NCI-H526 (cell line): ENCODE measurements at places on chromosomes 2 and 18.
A peak's percentile ranks its signal among the peaks of the same experiment; 100 is the strongest.

DNA sequence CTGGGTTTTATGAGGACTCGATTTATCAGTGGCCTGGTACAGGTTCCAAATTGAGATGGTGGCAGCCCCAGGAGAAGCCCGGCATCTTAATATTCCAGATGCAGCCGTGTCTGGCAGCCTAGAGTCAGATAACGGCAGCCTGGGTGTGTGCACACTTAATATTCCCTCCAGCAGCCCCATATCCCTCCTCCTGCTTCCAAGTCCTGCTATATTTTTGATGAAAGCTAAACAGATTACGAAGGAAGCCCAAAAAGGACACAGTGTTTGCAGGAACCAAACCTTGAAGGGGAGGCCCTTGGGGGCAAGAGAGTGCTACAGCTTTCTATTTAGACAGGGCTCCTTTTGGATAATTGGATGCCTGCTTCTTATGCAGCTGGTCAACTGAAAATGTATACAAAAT, 25.1 kb upstream of the ALK start:
- no peak for DNase-seq

- DNase-seq, result no peak
These were observed 82.6 kb upstream of the RGPD5 start for GRCh38 chr2:109711230-109712122.

DNA sequence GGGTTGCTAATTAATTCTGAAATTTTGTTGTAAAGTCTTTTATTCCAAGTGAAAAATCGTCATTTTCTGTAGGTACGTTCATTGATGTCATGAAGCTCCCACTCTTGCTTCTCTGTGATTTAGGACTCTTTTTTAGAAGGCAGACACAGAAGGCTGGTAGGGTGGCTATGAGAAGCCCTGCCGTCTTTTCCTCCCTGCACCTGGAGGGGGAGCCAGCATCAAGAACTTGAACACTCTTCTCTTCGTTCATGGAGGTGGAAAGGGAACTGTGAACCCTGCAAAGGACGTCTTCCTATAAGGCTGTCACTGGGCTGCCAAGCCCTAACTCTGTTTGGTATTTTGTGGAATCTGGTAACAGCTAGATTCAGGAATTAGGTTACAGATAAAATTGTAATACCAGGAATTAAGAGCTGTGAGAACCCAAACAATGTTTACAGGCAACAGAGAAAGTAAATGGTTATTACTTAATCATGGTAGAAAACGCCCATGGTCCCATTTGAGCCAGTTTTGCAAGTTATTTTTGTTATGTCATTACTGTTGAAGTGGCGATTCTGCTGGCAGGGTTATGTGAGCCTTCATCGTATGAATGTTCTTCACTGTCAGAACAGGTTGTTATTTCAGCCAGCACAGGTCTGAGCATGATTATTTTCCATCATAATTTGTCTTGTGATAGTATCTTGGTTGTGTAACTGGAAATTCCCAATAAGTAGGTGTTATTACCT, 112.2 kb downstream of the OSBPL6 start:
- peak; percentile 57 for DNase-seq

GRCh38 chr2:123530004-123530403, 495.1 kb upstream of the CNTNAP5 start:
- DNase-seq, result no peak

- no peak for DNase-seq
These were observed 2.8 kb downstream of the SLC30A6 start for GRCh38 chr2:32168513-32168912.

DNA sequence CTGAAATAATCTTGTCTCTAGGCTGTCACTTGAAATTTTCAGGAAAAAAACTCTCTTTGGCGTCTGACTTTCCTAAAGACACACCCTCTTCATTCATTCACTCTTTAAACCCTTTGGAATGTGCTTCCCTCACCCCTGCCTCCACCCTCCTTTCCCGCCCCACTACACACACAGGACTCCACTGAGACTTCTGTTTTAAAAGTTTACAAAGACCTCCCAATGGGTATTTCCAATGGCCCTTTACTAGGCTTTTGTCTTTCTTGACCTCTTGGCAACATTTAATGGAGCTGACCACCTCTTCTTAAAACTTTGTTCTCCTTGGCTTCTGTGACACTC, 96.1 kb downstream of the RBMS1 start:
- no peak for DNase-seq

GRCh38 chr18:55452123-55452611, 135.8 kb downstream of the TCF4 start:
- DNase-seq, result no peak

DNA sequence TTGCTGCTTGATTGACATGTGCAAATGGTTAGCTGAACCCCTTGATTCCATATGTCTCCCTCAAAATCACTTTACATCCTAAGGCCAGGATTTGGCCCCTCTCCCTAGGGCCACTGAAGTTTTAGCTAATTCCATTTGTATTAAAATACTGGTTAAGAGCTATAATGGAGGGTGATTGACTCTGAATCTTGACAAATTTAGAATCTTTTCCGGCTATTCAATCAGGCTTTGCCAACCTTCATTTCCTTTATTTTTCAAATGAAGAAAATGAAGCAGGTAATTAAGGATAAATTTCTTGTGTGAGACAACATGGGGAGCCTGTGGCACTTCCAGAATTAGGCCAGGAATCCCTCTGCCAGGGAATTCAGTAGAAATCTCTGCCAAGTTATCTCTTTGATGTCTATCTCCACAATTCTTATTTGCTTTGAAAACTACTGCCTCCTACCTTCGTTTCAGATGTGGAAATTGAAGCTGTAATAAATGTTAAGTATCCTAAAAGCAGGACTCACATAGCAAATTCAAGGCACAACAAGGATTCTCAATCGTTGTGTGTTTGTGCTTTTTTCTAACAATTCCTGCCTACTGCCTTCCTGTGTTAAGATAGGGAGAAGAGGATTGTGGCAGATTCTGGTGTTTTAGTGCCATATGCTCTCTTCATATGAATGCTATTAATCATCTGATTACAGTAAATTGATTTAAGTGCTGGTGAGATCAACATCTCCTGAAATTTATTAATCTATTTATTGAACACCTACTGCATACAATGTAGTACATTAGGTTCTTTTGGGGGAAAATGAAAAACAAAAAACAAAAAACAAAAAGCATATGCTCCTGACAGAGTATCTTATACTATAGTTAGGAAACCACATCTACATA, 47.8 kb upstream of the MAP4K3 start:
- DNase-seq, result no peak

DNA sequence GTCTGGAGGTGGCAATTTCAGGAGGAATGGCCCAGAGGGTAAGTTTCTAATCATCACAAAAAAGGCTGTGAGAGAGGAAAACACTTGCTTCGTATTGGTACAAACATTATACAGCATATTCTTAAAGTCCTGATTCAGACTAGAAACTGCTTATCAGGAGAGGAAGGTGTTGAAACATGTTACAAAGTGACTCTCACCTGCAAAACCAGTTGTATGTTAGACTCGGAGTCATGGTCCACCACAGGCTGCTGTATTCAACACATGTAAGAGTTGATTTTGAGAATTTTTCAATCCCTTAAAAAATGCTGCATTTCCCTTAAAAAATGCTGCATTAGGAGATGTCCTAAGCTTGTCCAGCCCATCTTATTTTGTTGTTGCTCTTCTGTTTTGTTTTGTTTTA, 61.5 kb downstream of the MBP start:
- no peak for DNase-seq

DNA sequence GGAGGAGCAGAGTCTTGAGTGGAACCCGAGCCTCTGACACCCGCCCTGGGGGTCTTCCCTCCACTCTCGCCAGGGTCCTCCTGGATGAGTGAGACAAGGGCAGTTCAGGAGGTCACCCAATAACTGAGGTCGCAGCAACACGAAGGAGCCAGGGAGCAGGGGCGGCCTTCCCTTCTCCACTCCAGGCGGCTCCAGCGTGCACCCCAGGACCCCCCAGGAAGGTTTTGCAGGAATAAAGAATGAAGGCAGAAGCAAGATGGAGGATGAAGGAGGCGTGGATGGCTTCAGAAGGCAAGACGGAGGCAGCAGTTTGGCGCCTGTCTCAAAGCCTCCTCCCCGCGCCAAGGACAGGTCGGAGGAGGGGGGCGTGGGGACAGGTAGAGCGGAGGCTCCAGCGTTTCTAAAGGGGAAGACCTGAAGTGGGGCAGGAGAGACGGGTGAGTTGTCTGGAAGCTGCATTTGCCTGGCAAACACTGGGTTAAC, 579 bp upstream of the ITM2C start:
- DNase-seq, result no peak

DNA sequence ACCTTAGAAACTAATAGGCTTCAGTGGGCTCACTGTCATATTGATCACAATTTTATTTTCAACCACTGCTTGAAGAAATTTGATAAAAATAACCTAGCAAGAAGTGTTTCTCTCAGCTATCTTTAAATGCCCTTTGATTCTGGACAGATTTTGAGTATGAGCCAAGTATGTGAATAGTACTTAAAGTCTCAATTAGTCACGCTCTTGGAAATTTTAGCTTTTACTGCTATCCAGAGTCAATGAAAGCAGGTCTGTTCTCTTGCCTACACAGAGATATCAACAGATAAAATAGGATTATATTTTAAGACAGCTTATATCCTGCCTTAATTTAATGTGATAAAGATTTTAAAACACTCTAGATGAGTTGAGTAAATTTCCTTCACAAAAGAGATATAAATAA, 337.3 kb downstream of the CBLN2 start:
- no peak for DNase-seq

DNA sequence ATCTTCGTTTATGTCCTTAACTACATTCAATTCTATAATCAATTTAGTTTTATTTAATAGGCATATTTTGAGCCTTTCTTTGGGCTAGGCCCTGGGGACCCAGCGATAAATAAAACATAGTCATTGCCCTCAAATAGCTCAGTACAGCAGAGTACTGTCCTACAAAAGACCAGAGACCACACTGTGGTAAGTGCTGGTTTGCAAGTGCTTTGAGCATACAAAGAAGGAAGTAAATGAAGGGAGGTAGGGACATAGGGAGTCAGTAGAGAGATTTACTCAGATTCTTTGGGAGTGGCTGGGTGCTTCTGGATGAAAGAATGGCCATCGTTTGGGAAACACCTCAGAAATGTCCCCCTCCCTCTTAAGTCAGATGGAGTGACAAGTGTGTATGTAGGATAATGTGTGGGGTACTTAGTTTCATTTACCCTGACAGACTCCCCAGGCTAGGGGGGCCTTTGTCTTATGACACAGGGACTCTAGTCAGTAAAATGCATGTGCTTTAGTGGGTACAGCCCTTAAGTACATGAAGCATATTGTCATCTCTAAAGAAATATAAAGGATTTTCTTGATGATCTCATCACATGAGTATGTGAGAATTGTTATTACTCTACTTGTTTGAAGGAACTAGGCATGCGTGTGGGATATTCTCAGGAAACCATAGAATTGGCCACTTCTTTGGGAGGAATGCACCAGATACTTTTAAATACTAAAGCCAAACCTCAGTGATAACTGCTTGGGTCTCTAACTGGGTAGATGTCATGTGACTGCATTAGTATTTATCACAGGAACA, 35.1 kb downstream of the MAPRE2 start:
- no peak for DNase-seq

DNA sequence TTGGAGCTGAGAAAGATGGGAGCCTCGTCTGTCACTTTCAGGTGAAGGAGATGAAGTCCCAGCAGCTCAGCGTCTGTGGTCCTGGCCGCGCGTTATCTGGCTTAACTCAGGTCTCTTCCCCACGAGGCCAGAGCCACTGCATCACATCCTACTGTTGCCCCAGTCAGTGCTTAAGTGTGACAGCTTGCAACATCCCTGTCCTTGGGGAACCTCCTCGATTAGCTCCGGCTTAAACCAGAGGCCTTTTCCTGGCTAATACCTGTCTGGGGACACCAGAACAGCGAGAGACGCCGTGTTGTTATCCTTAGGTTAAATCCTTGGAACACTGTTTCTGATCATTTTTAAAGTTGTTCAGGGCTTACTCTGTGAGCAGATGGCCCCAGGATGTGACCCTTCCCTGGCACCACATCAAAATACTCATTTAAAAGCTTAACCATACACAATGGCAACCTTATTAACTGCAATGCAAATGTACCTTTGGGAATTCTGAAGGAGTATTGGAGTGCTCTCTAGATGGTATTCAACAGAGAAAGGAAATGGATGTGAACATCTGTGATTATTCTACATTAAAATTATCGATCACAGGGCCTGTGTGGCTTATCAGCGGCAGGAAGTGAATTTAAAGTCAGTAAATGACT, 61.2 kb upstream of the SPP2 start:
- DNase-seq, result no peak

GRCh38 chr2:206801418-206802189, 36.2 kb downstream of the FASTKD2 start:
- DNase-seq, result no peak

GRCh38 chr2:20351555-20352229, 1.0 kb upstream of the PUM2 start:
- DNase-seq, result peak; percentile 79

GRCh38 chr2:206028101-206028500, 57.9 kb downstream of the INO80D start:
- DNase-seq, result no peak

DNA sequence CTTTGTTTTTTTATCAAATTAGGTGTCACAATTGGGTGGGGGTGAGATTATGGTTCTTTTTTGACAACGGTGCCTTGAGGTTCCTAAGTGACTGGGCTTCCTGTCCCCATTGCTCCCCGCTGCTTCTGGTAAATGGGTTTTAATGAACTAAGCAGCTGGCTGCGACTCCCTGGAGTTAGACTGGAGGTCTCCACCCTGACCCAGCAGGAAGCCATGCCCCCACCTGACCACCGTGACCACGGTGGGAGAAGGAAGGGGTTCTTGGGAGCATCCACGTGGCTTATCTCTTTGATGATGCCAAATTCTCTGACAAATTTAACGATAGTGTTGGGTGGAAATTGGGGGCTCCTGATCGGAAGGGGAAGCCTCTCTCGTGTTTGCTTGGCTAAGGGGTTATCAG, 12.2 kb downstream of the CNDP2 start:
- DNase-seq, result no peak

GRCh38 chr2:46831051-46831868, 84.3 kb downstream of the MCFD2 start:
- no peak for DNase-seq

DNA sequence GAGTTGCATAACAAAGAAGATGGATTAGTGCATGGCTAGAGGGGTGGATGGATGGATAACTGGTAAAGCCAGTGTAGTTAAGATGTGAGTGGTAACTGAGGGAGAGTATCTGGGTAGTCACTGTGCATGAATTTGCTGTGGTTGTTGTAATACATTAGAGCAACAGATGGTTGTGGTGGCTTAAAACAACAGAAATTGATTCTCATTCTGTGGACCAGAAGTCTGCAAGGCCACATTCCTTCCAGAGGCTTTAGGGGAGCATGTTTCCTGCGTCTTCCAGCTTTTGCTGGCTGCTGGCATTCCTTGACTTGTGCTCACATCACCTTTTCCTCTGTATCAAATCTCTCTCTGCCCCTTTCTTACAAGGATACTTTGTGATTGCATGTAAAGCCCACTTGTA, 155.4 kb downstream of the ASB1 start:
- no peak for DNase-seq

- no peak for DNase-seq
These were observed 62.0 kb upstream of the POMC start for GRCh38 chr2:25230198-25230947.

DNA sequence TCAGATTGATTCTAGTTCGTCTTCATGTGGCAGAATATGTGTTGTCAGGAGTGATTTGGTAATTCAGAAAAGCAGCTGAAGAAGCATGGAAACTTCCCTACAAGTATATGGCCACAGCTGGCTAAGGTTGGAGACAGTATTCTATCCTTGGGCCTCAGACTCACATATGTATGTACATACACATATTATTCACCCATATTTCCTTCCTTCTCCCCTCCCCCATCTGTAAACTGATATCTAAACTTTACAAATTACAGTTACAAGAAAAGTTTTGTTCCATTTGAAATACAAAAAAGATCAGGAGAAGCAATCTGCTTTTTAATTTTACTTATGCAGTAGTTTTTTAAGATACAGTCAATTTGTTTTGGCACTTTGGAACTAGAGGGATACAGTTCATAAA, 3.1 kb downstream of the SP3 start:
- DNase-seq, result no peak
